Aortic smooth muscle cell (primary cell): ENCODE measurements at places on chromosomes 7 and 10. TPM values are rescaled to one million over a fixed set of nuclear protein-coding genes. Genes with fewer than 3 reads are reported as not detected.

Gene RSBN1L
- total RNA-seq = 18.2 and 23.4 TPM in 2 replicates

Gene GATA3
- 0.06 TPM in 1 of 2 replicates, not detected in the other for total RNA-seq

Gene CYP2C19
- total RNA-seq = not detected in 2 replicates

Gene PAPOLB
- 0.13 and 0.19 TPM in 2 replicates for total RNA-seq

Gene CH25H
- total RNA-seq = 0.12 and 0.40 TPM in 2 replicates

Gene TSPAN13
- total RNA-seq = 1.6 and 1.8 TPM in 2 replicates

Gene PTPRE
- total RNA-seq = 1.7 and 3.8 TPM in 2 replicates
